ENCODE measurements at places on chromosomes 5 and 9.

DNA sequence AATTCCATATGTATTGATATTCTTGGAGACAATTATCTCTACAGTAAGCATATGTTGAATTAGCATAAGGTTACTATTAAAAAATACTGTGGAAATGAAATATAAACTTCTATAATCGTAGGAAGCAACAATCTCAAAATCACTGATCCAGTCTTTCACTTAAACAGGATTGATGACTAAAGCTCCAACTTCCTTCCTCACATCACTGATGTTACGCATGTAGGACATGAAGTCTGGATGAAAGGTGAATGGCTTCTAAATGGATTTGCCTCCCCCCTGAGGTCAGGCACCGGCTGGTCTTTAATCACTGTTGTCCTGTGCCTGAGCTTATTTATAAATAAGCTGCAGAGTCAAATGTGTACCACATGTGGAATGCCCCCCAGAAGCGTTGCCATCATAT, 157.1 kb upstream of the NFIB start:
- DNase-seq, result no peak

DNA sequence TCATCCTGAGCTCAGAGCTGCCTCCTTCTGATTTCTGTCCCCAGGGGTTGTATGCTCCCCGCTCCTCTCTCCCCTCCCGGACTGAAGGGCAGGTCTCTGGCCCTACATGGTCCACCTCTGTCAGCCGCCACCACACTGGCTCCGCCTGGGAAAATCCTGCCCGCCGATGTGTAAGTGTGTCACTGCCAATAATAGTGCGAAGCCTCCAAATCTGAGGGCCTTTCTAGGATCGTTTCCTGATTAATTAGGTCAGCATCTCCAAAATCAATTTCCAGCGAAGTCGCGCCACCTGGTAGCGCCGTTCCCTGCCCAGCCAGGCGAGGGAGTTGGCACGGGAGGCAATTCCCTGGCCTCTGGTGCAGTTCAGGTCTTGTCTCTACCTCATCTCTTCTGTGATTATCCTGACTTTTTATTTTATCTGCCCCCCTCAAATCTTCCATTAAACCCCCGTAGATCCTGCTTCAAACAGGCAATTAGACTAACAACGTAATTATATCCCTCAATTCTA, 73.5 kb downstream of the ZNF618 start:
- DNase-seq, result no peak

- DNase-seq, result no peak
Observed at GRCh38 chr9:129313331-129313955, 135.4 kb upstream of the IER5L start.

DNA sequence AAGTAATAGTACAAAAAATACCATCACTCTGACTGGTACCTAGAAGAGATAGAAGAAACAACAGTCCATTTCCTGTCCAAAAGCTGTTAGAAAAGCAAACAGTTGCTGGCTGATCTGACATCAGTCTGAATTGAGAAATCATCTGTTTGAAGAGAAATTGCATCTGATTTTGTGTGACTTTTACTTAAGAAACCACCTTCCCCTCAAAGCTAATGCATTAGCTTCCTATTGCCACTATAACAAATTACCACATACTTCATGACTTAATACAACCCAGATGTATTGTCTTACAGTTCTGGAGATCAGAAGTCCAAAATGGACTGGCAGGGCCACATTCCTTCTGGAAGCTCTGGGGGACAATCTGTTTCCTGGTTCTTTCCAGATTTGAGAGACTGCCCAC, 385.9 kb upstream of the TLE4 start:
- DNase-seq, result no peak

- no peak for DNase-seq
Observed at GRCh38 chr5:102290004-102290403, 6.1 kb downstream of the SLCO4C1 start.

- DNase-seq, result no peak
Observed at GRCh38 chr5:115330830-115331229, 34.4 kb upstream of the CCDC112 start.

DNA sequence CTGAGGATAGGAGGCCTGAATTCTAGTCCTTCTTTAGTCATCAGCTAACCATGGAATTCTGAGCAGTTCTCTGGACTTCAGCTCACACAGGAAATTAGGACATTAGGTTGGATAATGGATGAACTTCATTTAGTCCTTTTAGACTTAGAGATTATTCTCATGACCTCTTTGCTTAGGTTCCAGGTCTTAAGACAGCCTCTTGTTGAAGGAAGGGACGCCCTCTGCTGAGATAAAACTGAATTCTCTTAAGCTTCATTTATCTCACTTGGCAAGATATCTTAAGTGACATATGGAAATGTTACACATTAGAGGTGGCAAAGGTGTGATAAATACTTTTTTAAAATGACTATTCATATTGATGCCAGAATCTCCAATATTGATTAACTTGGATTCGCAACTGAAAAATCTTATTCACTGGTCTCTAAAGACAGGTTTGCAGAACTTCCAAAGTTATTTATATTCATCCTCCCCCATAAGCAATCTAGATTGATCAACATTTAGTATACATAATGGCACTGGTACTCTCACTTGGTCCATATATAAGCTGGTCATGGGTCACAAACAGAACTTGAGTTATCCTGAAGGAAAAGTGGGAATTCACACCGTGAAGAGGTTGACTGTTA, 16.9 kb upstream of the ZNF366 start:
- no peak for DNase-seq

DNA sequence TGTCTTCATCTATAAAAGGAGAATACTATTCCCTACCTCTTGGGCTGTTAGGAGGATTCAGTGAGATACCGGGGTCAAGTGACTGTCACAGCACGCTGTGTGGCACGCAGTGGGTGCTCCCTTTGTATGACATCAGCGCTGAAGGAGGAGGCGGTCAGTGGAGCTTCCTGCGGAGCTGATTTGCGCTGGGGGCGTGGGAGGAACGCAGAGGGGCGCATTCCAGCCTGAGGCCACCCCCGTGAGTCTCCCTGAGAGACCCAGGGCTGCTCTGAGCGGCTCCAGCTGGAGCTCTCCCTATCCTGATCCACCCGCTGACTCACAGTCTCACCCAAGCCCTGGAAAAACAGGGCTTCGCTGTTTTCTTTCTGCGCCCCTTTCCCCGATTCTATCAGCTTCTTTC, 24.3 kb upstream of the NEURL1B start:
- no peak for DNase-seq

DNA sequence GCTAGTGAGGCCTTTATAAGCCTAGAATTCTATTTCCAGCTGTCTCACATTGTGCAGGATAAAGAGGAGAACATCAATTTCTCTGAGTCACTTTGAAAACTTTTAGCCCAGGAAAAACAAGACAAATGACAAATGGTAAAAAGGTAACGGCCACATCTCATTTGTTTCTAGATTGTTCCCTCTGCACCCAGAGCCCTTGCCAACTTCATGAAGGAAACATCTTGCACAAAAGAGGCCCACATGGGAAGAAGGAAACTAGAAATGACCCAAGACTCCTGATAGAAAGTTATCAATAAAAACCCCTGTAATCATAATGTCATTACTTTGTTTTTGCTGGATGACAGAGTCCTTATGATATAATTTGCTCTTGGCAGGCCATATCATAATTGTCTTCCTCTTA, 5.3 kb downstream of the DPYSL3 start:
- DNase-seq, result no peak

GRCh38 chr9:95756101-95756500, 119.4 kb upstream of the ERCC6L2 start:
- DNase-seq, result no peak

DNA sequence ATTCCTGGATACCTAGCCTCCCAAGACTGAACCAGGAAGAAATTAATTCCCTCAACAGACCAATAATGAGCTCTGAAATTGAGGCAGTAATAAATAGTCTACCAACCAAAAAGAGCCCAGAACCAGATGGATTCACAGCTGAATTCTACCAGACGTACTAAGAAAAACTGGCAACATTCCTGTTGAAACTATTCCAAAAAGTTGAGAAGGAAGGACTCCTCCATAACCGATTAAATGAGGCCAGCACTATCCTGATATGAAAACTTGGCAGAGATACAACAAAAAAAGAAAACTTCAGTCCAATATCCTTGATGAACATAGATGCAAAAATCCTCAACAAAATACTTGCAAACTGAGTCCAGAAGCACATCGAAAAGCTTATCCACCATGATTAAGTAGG, 392.5 kb upstream of the GRAMD2B start:
- no peak for DNase-seq

GRCh38 chr9:134297576-134297975, 28.7 kb upstream of the RXRA start:
- DNase-seq, result no peak

- no peak for DNase-seq
Observed at GRCh38 chr5:133354323-133355185, 257.8 kb downstream of the FSTL4 start.

- no peak for DNase-seq
Observed at GRCh38 chr5:59198365-59198764, 615.5 kb downstream of the RAB3C start.

DNA sequence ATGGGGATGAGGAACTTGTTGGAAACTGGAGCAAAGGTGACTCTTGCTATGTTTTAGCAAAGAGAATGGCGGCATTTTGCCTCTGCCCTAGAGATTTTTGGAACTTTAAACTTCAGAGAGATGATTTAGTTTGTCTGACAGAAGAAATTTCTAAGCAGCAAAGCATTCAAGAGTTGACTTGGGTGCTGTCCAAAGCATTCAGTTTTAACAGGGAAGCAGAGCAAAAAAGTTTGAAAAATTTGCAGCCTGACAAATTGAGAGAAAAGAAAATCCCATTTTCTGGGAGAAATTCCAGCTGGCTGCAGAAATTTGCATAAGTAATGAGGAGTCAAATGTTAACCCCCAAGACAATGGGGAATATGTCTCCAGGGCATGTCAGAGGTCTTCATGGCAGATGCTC, 682.3 kb upstream of the ST8SIA4 start:
- DNase-seq, result no peak

DNA sequence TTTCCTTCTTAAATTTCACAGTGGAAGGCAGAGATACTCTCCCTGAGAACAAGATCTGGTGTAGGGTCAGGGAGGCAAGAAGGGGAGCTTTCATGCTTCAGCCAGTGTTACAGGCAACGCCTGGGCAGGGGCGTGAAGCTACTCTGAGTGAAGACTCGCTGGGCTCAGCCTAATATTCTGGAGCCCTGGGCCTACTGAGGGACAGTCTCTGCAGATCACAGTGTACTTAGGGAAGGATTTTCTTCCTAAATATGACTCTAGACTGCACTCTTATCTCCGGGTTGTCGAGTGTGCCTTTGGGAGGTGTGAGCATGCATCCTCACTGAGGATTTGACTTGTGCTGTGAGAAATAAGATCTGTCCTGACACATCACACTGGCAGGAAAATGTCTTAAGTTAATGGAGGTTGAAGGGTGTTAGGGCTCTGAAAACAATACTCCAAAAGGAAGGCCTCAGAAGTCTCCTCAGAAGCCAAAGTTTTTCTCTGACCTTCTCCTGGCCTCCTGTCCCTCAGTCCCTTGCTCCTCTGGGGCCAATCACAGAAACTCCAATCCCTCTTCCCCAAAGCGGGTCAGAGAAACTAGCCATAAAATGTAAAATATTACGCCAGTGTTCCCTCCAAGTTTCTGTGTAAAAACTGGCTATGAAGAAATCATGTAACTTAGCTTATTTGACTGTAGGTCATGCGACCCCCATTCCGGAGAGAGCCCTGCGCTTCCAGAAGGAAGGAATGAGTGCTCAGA, 156.8 kb upstream of the TBC1D2 start:
- no peak for DNase-seq

DNA sequence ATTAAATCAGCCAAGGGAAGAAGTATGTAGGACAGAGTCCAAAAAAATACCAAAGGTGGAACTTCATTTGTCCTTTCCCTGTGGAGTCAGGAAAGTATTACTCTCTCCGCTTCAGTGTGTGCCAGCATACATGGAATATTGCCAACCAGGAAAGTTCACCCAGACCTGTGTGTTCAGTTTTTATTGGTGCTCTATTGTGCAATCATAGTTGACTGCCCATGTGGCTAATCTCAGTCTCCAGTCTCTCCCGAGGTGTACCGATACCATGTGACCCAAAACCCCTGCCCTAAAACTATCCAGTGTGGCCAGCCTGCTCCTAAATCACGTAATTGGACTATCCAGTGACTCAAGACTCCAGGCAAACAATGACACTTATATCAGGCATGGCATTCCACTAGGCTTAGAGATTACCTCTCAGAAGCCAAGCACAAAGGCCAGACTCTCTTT, 38.8 kb downstream of the NFX1 start:
- DNase-seq, result no peak

DNA sequence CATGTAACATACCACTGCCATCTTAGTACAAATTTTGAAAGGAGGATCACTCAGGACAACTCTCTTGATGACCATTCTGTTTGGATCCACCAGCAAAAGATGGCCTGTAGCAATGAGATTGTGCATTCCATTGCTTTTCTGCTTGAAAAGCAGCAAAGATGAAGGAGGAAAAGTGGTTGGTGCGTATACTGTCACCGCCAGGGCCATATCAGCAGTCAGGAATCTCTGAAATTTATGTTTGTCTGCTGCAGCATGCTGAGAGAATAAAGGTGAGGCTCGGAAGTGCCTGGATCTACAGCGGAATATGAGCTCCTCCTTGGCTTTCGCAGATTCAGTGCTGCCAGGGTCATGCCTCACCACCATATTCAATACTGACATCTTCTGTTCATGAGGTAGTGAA, 144.4 kb downstream of the GPBP1 start:
- DNase-seq, result no peak

- DNase-seq, result no peak
Observed at GRCh38 chr5:85614489-85614888, 1003.3 kb upstream of the COX7C start.

DNA sequence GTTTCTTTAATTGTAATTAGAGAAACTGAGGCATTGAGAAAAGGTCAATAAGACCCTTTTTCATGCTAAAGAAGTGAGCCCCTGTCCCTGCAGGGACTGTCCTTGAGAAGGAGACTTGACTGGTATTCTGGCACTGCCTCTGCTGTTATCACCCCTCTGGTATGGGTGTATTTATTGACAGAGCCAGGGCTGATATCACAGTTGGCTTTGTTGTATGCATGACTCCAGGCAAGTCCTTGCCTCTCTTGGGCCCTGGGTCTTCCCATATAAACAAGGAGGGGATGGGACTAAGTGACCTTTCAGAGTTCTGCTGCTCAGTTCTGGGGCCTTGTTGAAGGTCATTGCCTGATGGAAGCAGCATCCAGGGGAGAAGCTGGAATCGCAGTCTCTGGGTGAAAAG, 71.8 kb upstream of the PPARGC1B start:
- no peak for DNase-seq

DNA sequence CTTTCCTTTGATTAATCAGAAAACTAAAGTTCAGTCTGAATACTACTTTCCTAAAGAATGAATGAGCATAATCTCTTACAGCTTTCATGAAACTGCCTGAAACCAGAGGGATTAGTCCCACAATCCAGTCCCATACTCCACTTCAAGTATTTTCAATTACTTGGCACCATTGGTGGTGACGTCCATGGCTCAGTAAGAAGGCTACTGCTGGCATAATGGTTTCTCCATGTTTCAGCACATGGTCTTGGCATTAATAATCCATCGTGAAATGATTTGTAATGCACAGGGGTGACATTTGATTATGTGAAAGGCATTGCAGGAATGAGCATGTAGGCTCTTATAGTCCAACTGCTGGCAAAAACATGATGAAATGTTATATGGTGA, 23.4 kb downstream of the LIX1 start:
- no peak for DNase-seq

- DNase-seq, result no peak
Observed at GRCh38 chr9:17185481-17186029, 50.7 kb downstream of the CNTLN start.
